ENCODE measurements at places on chromosomes 1 and 21. TPM values are rescaled to one million over a fixed set of nuclear protein-coding genes. Genes with fewer than 3 reads are reported as not detected.

DNA sequence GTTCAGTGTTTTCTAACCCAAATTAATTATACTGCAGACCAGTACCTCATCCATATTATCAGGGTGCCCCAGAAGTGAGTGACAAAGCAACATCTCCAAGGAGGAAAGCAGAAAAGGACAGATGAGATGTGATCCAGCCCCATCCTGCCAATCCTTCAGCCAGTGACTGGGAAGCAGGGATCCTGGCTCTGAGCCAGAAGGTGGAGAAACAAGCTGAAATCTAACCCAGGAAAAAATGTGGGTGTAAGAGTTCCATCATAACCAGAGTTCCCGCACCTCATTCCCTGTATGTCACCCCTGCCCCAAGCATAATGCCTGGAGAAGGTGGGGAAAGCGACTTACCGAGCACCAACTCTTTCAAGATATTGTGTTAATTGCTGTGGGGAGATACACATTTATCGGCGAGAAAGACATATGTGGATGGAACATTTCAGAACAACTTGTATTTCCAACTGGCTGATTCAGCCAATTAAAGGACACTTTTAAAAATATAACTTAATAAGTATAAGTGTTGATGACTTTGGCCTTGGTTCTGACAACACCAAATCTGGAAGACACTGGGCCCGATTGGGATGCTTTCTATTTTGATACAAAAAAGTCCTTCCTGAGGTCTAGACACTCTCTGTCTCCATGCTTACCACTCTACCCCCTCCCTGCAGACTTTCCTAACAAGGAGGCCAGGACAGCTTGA, 14.9 kb downstream of the PLEKHA6 start:
- DNase-seq, result no peak

GRCh38 chr21:15112858-15113257, 48.1 kb upstream of the NRIP1 start:
- no peak for DNase-seq

GRCh38 chr1:2212532-2213491, 15.3 kb upstream of the SKI start:
- DNase-seq, result peak; percentile 93

DNA sequence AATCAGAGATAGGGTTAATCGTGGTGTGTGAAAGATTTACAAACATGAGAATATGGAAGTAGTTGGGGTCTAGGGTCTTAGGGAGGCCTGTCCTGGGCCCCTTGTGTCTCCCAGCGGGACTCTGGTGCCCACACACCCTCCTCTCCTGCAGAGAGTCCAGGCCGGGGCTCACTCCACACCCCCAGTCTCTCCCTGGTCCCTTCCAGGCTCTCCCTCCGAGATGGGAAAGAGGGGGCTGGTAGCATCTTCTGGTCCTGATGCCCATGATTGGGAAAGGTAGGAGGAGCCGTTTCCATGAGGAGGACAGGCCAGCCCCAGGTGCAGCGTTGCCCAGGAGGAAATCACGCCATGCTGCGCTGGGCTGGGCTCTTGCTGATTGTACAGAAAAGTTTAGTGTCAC, 26.6 kb downstream of the PCNT start:
- DNase-seq, result no peak

GRCh38 chr1:3379934-3380333, 74.5 kb upstream of the ARHGEF16 start:
- no peak for DNase-seq

- DNase-seq, result no peak
Observed at GRCh38 chr1:69940231-69940630, 265.1 kb downstream of the LRRC40 start.

DNA sequence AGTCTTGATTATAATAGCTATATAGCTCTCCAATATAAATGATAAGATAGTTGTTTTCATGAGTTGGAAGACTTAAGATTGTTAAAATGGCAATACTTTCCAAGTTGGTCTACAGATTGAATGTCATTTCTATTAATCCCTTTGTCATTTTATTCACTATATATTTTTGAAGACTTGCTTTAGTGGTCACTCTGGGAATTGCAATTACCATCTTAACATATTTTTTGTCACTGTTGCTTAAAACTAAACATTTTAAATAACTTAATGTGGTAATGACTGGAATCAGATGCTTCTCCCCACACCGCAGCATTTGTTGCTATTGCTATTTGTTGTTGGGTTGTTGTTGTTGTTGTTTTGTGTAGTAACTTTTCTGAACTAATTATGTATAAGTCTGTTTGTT, 1592.9 kb downstream of the MRPL39 start:
- DNase-seq, result no peak

DNA sequence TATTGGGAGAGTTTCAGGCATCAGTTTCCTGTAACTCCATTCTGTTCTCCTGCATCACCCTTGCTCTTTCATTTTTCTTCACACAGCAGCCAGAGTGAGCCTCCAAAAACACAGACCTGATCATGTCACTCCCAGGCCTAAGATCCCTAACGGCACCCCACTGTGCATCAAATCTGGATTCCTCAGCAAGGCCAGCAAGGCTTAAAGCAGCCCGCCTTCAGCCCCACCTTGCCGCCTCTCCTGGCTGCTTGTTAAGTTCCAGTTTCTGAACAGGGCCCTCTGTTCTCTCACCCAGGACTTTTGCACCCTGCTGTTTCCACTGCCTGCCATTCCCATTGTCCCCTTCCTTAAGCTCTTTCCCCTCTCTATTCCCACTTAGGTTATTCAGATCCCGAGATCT, 29.3 kb downstream of the C1orf116 start:
- DNase-seq, result no peak

GRCh38 chr1:160205242-160206035, at the start of gene PEA15:
TSS of gene PEA15 (plus strand) at chr1:160205384. CDS start at chr1:160211545, 6,161 bp downstream.
- no peak for DNase-seq

DNA sequence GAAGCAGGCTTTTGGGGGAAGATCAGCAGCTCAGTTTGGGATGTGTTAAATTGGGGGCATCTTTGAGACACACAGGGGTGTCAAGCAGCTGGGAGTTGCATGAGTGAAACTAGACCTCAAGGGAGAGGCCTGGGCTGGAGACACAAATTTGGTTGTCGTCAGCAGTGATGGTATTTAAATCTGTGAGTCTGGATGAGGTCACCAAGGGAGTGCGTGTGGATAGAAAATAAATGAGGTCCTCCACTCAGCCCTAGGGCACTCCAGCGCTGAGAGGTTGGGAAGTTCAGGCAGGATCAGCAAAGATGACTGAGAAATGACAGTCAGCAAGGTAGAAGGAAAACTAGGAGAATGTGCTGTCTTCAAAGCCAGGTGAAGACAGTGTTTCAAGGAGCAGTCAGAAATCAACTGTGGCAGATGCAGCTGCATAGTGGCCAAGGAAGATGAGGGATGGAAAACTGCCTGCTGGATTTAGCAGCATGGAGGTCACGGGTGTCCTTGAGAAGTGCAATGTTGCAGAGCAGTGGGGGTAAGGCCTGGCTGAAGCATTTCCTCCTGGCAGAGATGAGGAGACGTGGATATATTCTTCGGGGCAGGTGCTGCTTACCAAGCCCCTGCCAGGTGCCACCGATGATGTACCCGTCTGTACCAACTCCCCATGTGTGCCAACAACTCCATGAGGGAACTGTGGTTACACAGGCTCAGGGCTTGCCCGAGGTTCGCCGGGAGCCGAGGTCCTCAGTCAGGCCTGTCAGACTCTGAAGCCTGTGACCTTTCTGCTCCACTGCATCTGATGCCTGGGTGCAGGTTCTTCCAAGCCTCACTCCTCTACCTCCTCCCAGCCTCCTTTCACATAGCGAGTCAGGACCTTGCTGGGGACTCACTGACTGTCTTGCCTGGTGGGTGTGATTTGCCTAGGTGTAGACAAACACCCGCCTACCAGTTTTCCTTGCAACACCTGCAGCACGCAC, 11.3 kb downstream of the MAP7D1 start:
- no peak for DNase-seq

- no peak for DNase-seq
Observed at GRCh38 chr1:247646867-247647266, 32.7 kb downstream of the OR13G1 start.

DNA sequence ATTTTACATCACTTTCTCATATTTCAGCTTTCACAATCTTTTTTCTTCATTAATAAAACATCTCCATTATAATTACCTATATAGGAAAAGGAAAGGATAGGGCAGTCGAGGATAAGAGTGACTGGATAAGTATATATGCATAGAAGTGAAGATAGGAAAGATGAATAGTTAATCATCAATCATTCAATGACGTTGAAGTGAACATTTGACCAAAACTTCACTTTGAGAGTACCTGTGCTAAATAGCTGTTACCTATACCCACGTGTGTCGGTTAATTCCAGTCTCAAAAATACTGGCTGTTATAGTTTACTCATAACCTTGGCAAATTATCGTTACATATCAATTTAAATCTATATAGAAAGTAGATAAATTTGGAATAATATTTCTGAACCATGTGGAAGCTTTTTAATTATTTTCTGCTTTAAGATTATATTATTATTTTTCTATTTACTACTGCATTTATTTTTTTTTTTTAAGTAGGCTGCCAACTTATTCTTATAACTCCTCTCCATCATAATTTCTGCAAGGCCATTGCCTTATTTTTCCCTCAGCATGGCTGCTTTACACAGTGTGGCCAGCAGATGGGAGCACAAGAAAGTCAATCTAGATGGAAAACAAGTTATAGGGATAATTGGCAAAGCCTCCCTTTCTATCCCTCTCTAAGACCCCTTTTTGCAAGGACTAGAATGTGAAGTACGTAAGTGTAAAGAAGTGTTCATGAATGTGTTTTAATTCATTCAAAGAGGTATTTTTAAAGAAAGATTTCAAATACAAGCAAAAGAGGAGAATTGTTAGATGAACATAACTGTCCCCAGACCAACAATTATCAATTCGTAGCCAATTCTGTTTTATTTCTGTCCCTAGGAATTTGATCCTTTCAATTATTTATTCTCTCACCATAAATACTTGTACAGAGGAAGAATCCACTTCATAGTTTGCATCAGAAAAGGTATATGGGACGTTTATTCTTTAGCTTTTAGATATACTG, 290.4 kb downstream of the KCNT2 start:
- peak; percentile 16 for DNase-seq

DNA sequence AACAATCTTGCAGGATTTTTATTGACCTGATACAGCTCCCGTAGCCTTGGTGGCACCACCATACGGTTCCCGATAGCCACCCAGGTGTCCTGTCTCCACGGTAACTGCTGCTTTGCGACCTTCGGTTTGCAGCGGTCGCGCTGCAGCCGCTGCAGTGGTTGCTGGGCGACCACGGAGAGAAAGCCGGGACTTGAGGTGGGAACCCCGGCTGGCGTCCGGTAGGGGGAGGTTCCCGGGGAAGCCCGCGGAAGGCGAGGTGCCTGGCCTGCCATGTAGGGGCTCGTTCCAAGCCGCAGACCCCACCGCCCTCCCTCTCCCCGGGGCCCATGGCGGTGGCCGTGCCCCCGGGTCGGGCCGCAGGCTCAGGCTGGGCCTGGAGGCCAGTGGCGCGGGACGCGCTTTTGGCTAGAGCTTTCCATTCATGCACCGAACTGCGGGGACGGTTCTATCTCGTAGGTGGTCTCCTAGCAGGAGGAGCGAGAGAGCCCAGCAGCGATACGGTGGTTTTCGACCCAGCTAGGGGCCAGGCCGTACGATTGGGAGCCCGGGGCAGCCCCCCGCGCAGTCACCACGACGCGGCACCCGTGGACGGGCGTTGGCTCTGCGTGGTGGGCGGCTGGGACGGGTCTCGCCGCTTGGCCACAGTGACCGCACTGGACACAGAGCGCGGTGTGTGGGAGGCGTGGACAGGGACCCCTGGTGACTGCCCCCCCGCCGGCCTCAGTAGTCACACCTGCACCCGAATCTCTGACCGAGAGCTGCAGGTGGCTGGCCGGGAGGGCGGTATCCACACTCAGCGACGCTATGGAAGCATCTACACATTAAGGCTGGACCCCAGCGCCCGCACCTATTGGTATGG, at the start of gene KLHDC9:
Gene KLHDC9 (plus strand): TSS at position 152 of the 859 bp plus-strand sequence. CDS start 175 bp downstream, at position 327.
- no peak for DNase-seq

DNA sequence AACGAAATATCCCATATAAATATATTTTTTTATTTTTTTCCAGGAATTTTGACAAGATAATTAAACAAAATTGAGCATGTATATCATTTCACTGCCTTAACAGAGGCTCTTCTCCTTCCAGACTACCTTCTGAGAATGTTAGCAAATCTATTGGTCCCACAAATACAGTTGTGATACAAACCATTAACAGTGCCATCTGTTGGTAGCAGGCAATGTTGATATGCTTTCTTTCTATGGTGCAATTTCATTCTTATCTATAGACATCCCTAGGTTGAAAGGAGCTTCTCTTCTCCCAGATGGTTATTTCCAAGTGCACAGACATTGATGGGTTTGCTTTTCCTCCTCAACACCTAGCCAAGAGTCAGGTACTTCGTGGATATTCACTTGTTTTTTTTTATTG, 303.6 kb downstream of the USH2A start:
- no peak for DNase-seq

DNA sequence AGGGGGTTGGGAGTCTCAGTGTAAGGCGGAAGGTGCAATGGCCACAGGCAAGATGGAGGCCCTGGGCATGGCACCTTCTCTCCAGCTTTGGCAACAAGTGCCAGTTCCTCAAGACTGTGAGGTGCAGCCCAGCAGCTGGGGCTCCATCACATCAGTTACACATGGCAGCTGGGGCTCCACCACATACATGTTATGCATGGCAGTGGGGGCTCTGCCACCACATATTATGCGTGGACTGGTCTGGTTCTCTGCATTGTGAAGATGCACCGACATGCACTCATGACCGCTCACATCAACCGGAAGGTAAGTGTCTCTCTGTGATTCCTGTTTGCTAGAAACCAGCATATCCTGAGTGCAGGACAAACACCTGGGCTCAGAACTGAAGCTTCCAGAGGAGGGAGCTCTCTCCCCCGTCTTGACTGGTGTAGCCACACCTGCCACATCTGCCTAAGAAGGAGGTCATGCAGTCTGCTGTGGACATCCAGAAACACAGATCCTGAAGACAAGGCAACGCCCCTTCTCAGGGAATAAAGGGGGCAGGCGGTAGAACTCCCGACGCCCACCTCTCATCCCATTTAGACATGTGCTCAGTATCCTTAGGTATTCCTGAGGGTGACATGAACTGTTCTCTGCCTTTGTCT, 104.1 kb upstream of the TMPRSS2 start:
- DNase-seq, result no peak

DNA sequence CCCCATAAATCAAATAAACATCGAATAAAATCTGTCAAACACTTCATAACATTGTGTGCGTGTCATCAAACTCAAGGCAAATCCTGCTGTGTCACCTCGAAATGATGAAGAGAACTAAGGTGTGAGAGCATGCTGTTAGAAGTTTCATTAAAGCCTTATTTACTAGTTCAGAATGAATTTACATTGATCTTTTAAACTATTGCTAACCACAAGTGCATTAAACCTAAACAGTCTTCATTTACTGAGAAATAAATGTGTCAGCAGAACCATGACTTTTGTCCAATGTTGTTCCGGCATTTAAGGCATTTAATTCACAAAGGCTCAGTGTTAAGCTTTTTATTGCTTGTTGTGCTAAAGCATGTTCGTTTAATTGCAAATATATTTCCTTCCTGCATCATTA, 474.4 kb downstream of the SETD4 start:
- DNase-seq, result no peak

- no peak for DNase-seq
Observed at GRCh38 chr21:40766381-40766780, 80.6 kb downstream of the DSCAM start.

GRCh38 chr1:226641671-226642231, 93.2 kb downstream of the STUM start:
- no peak for DNase-seq

- no peak for DNase-seq
Observed at GRCh38 chr1:228743405-228743804, 8.1 kb downstream of the RHOU start.

The HSD11B1 gene
- 0.29 TPM for polyA plus RNA-seq

The ATAD3B gene
- 9.4 TPM for polyA plus RNA-seq

The CLEC20A gene
- polyA plus RNA-seq, result 0.30 TPM

The AMPD1 gene
- not detected for polyA plus RNA-seq

The DENND1B gene
- polyA plus RNA-seq, result 12.5 TPM

The SERINC2 gene
- polyA plus RNA-seq, result 54.5 TPM

The MEX3A gene
- polyA plus RNA-seq, result 40.9 TPM

The TFAP2E gene
- polyA plus RNA-seq, result 0.83 TPM

The CA6 gene
- polyA plus RNA-seq, result 0.26 TPM
